ENCODE measurements at places on chromosomes 5 and 9. TPM values are rescaled to one million over a fixed set of nuclear protein-coding genes. Genes with fewer than 3 reads are reported as not detected.

DNA sequence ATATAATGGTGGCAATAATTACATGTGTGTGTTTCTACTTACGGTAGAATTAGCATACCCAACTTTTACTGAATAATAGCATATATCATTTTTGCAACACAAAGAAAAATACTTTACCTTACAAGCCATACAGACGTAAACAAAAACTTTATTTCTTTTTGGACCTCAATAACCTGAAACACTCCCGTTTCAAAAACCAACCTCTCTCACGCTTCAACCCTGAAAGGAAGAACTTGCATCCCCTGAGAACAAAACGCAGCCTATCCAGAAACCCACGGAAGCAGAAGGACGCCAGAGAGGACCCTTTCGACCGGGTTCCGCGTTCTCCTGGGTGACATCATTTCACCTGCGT lies at the start of gene RNF38:
TSS of gene RNF38 (minus strand) at position 290 of the 352 bp plus-strand sequence. CDS start at position 129, 161 bp downstream.
- peak within 1 kb of the TSS; percentile 86 for H3K4me3 ChIP-seq
- peak; percentile 75 for DNase-seq
- H3K4me1 ChIP-seq: peaks cover 41% of the 10 kb centered on the region

DNA sequence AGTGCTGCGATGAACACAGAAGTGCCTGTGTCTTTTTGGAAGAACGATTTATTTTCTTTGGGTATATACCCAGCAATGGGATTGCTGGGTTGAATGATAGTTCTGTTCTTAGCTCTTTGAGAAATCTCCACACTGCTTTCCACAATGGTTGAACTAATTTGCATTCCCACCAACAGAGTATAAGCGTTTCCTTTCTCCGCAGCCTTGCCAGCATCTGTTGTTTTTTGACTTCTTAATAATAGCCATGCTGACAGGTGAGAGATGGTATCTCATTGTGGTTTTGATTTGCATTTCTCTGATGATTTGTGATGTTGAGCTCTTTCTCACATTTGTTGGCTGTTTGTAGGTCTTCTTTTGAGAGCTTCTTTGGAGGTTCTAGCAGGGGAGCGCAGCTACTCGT lies 134.6 kb downstream of the TENT4A start:
- no peak for DNase-seq
- no peak overlapping the region for H3K4me3 ChIP-seq
- peaks cover 7% of the 10 kb centered on the region for H3K4me1 ChIP-seq
- H3K27ac ChIP-seq: no peak overlapping the region
- H3K36me3 ChIP-seq: no peaks in the 10 kb centered on the region

- no peak for DNase-seq
- H3K27me3 ChIP-seq: peaks cover 4% of the 10 kb centered on the region
- peaks cover 6% of the 10 kb centered on the region for H3K4me1 ChIP-seq
Observed at GRCh38 chr9:99878651-99879050, 27.8 kb upstream of the STX17 start.

- no peak overlapping the region for H3K27ac ChIP-seq
- H3K36me3 ChIP-seq: no peaks in the 10 kb centered on the region
- no peak overlapping the region for H3K4me3 ChIP-seq
- no peaks in the 10 kb centered on the region for H3K4me1 ChIP-seq
- peaks cover 3% of the 10 kb centered on the region for H3K27me3 ChIP-seq
Observed at GRCh38 chr5:96492459-96493047, 59.5 kb upstream of the PCSK1 start.

DNA sequence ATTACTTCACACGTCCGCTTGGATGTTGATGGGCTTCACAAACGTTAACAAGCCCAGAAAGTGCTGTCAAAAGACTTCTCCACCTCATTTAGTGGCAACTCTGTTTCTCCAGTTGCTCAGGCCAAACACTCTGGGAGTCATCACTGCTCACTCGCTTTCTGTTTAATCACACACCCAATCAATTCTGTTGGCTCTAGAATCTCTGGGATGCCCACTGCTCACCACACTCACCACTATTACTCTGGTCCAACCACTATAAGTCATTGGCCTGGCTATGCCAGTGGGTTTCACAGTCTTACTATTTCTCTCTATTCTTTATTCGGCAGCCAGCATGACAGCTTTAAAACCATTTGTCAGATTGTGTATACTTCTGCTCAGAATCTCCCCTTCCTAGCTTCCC lies 163.5 kb downstream of the KDM4C start:
- H3K27ac ChIP-seq: no peak overlapping the region
- no peak overlapping the region for H3K4me3 ChIP-seq
- DNase-seq: no peak
- peaks cover 28% of the 10 kb centered on the region for H3K36me3 ChIP-seq

DNA sequence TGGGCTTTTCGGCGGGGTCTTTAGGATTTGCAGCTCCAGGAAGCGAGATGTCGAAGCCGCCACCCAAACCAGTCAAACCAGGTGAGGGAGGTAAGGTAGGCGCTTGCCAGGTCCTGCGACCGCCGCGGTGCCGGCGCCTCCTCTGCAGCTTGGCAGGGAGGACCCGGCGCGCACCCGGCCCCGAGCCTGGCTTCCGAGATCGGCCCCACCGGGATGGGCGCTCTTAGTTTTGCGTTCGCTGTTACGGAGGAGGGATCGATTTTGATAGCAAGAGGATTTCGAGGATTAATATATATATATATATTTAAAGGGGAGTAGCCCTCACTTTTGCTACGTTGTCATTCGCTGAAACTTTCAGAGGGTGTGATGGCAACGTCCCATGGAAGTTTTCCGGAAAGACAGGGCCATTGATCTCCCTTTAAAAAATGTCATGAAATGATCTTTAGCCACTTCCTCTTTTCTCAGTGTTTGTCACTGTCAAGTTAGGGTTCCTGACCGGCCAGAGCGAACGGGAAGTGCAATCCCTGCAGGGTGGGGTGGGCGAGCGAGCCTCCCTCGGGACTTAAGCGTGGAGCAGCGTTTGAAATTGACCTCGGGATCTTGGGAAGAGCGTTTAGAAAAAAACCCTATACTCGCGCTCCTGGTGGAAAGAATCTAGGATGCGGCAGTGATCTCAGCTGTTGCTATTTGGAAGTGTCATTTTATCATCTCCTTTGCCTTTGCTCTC lies 495 bp downstream of the OSTF1 start:
- H3K36me3 ChIP-seq: peaks cover 3% of the 10 kb centered on the region
- no peaks in the 10 kb centered on the region for H3K27me3 ChIP-seq
- H3K4me3 ChIP-seq: peak overlapping the region; percentile 95
- H3K27ac ChIP-seq: peak overlapping the region; percentile 93
- H3K4me1 ChIP-seq: peaks cover 61% of the 10 kb centered on the region
- DNase-seq: peak; percentile 36

GRCh38 chr5:151555760-151556576 lies 35.2 kb downstream of the FAT2 start:
- no peaks in the 10 kb centered on the region for H3K27me3 ChIP-seq
- H3K36me3 ChIP-seq: no peaks in the 10 kb centered on the region
- no peak overlapping the region for H3K4me3 ChIP-seq
- no peak overlapping the region for H3K27ac ChIP-seq
- no peaks in the 10 kb centered on the region for H3K4me1 ChIP-seq

The STK32A gene
- total RNA-seq: not detected

The ADAMTSL2 gene
- total RNA-seq: 0.17 TPM

GRCh38 chr5:149174847-149175234 lies 33.5 kb downstream of the ABLIM3 start:
- H3K4me1 ChIP-seq: no peaks in the 10 kb centered on the region
- no peaks in the 10 kb centered on the region for H3K36me3 ChIP-seq
- no peak for DNase-seq
- H3K27me3 ChIP-seq: peaks cover 3% of the 10 kb centered on the region

- H3K4me3 ChIP-seq: no peak overlapping the region
- DNase-seq: no peak
- H3K27me3 ChIP-seq: no peaks in the 10 kb centered on the region
- no peaks in the 10 kb centered on the region for H3K36me3 ChIP-seq
- no peak overlapping the region for H3K27ac ChIP-seq
- H3K4me1 ChIP-seq: no peaks in the 10 kb centered on the region
Observed at GRCh38 chr5:128695791-128696530, 157.9 kb upstream of the FBN2 start.

- peaks cover 13% of the 10 kb centered on the region for H3K27me3 ChIP-seq
- no peaks in the 10 kb centered on the region for H3K36me3 ChIP-seq
- H3K27ac ChIP-seq: no peak overlapping the region
- no peak overlapping the region for H3K4me3 ChIP-seq
Observed at GRCh38 chr5:180644129-180644824, 5.1 kb downstream of the FLT4 start.

GRCh38 chr5:144024545-144024944 lies 145.9 kb downstream of the YIPF5 start:
- no peaks in the 10 kb centered on the region for H3K36me3 ChIP-seq
- no peak for DNase-seq
- no peaks in the 10 kb centered on the region for H3K27me3 ChIP-seq
- no peak overlapping the region for H3K4me3 ChIP-seq
- no peak overlapping the region for H3K27ac ChIP-seq

GRCh38 chr9:125409217-125409636 lies 147.6 kb downstream of the GAPVD1 start:
- H3K4me3 ChIP-seq: peak overlapping the region; percentile 66
- peaks cover 9% of the 10 kb centered on the region for H3K4me1 ChIP-seq
- peaks cover 23% of the 10 kb centered on the region for H3K27me3 ChIP-seq
- DNase-seq: peak; percentile 20
- no peaks in the 10 kb centered on the region for H3K36me3 ChIP-seq

DNA sequence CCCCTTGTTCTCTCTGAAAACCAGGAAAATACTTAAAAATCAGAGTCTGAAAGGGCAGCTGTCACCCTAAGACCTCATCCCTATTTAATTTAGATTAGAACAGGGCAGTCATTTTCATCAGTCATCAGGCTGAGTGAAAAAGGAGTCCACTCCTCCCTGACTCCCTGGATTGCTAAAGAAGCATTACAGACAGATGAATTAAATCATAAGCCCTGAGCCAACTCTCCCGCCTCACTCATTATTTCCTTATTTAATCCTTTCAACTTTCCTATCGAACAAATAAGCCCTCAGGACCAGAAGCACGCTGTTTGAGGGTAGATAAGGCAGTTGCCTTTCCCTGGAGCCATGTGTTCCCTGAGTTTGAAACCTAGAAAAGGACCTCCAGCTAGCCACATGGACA lies 201.9 kb upstream of the ANKRD55 start:
- no peaks in the 10 kb centered on the region for H3K27me3 ChIP-seq
- peaks cover 11% of the 10 kb centered on the region for H3K4me1 ChIP-seq
- no peak for DNase-seq
- H3K4me3 ChIP-seq: no peak overlapping the region
- no peaks in the 10 kb centered on the region for H3K36me3 ChIP-seq

The MARCHF11 gene
- not detected for total RNA-seq

- no peak overlapping the region for H3K4me3 ChIP-seq
- H3K27me3 ChIP-seq: no peaks in the 10 kb centered on the region
- DNase-seq: no peak
- H3K4me1 ChIP-seq: no peaks in the 10 kb centered on the region
- H3K36me3 ChIP-seq: no peaks in the 10 kb centered on the region
Observed at GRCh38 chr9:105027084-105027483, 99.1 kb upstream of the ABCA1 start.

The PKD2L2 gene
- total RNA-seq: not detected

The S1PR3 gene
- total RNA-seq: 1.4 TPM

GRCh38 chr9:32737378-32737777 lies 46.0 kb upstream of the TMEM215 start:
- H3K27ac ChIP-seq: no peak overlapping the region
- no peaks in the 10 kb centered on the region for H3K27me3 ChIP-seq
- H3K36me3 ChIP-seq: no peaks in the 10 kb centered on the region
- no peaks in the 10 kb centered on the region for H3K4me1 ChIP-seq
- no peak for DNase-seq

DNA sequence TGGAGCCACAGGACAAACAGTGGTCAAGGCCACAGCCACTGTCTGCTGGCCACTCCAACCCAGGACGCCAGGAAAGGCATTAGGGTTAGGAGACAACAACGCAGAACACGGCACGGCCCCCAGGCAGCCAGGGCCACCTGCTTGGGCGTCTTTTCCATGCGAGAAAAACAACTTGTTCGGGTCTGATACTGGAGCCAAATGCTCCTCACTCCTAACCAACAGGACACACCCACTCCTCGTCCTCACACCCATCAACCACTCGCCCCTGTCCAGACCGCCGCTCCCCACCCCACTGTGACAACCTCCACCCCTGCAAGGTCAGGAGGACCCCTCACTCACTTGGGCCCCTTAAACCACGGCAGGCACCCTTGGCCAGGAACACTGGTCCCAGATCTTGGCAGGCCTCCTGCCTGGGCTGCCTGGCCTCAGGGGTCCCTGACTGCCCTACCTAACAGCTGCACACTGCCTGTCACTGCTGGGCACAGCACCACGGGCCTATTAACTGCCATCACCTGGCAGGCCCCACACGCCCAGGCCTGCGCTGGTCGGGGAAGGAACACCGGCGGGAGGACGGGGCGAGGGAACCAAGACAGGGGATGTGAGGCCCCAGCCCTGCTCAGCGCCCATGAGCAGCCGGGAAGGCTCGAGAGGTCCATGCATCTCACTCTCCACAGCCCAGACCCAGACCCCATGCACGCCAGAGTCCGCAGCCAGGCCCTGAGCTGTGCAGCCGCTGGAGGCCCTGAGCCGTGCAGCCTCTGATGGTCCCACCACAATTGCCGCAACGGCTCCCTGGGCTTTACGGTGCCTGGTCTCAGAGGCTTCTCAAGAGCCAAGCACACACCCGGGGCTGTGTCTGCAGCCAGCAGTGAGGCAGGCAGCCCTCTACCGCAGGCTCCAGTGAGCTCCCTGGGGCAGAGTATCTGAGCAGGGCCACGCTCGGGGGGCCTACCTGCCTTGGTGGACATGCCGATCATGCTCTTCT lies 13.8 kb downstream of the CLPTM1L start:
- no peak for DNase-seq
- no peak overlapping the region for H3K27ac ChIP-seq
- H3K27me3 ChIP-seq: no peaks in the 10 kb centered on the region
- H3K36me3 ChIP-seq: peaks cover 10% of the 10 kb centered on the region
- peaks cover 5% of the 10 kb centered on the region for H3K4me1 ChIP-seq
- no peak overlapping the region for H3K4me3 ChIP-seq

GRCh38 chr9:131811405-131811804 lies 71.5 kb upstream of the RAPGEF1 start:
- no peak overlapping the region for H3K4me3 ChIP-seq
- H3K4me1 ChIP-seq: no peaks in the 10 kb centered on the region
- peaks cover 23% of the 10 kb centered on the region for H3K27me3 ChIP-seq
- DNase-seq: no peak
- no peak overlapping the region for H3K27ac ChIP-seq

DNA sequence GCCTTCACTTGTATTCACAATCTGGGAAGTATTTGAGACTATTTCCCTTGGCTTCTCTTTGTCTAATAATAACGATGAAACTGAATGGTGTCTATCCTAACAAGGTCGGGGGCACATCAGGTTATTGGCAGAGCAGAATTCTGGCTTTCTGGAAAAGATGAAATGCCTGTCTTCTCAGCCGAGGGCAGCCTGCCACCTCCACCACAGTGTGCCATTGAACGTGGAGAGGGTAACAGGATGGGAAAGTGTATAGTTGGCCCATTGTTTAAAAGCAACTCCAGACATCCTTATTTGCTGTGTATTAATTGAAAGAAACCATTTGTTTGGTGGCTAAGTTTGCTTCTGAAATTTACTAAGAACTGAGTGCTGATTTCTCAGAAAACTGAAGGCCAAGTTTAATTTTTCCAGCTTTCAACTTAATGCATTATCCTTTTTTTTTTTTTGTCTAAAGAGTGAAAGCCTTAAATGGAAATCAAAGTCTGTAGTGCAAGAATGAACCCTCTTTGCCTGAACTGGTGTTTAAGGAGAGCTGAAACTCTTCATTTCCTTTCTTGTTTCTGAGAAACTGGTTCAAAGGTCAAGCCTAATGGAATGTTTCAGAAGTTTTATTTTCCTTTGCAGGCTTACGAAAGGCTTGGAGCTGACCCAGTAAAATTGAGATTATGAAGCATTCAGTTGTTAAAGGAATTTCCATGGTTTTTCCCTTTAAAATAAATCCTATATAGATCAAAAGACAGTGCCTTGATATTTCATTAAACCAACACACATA lies 563.7 kb upstream of the DAP start:
- peaks cover 2% of the 10 kb centered on the region for H3K27me3 ChIP-seq
- DNase-seq: no peak
- H3K4me1 ChIP-seq: no peaks in the 10 kb centered on the region
- no peak overlapping the region for H3K4me3 ChIP-seq

The NAIP gene
- 4.3 TPM for total RNA-seq

All from activated naive CD4-positive, alpha-beta T cell treated with anti-CD3 and anti-CD28 coated beads for 36 hours (primary cell).